Motor neuron (in vitro differentiated cells): ENCODE measurements at places on chromosomes 2 and 18.

- ATAC-seq = no peak
Measured at GRCh38 chr18:46163091-46163490, 58.9 kb downstream of the HAUS1 start.

DNA sequence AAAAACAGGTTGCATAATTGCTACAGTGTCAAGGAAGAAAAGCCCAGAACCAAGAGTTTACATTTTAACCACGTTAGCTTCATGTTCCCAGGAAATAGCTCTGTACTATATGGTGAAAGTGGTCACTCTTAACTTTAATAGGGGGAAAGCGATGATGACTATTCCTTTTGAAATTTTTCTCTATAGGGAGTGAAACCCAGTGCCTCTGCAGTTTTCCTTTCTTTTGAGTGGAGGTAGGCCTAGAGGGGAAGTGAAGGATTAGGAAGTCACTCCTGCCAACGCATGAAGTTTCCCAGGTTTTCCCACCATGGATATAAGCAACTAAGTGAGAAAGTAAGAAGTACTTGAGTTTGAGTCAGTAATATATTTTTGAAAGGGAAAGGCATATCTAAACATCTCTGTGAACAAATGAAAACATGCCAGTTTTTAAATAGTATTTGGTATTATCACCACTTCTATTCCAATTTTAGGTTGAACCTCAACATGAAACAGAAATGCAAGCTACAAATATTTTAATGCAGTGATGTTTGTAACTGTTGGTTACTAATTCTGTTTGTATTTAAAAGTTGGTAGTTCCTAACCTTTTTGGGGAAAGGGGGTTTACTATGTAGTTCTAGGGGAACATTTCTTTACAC lies 91.9 kb downstream of the VRK2 start:
- ATAC-seq = no peak

DNA sequence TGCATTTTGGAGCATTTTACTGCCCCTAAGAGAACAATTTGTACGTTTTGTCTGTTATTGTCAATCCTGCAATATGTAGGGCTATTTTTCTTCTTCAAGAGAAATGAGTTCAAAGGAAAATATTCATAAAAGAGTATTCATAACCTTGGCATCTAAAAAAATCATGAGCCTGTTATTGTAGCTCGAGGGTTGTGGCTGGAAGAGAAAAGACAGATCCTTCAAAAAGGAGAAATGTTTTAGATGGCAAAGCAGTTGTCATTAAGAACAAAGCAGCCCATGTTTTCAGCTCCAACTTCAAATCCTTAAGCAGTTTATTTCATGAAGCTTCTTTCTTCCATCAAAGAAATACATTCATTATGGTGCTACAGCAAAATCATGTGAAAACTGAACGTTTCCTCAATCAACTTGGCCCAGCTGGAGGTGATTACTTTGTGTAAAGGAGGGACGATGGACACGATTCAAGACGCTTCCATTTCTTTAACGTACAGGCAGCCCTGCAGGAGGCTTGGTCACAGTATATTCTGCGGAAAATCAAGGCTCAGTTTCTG lies 31.4 kb downstream of the QPCT start:
- no peak for ATAC-seq

DNA sequence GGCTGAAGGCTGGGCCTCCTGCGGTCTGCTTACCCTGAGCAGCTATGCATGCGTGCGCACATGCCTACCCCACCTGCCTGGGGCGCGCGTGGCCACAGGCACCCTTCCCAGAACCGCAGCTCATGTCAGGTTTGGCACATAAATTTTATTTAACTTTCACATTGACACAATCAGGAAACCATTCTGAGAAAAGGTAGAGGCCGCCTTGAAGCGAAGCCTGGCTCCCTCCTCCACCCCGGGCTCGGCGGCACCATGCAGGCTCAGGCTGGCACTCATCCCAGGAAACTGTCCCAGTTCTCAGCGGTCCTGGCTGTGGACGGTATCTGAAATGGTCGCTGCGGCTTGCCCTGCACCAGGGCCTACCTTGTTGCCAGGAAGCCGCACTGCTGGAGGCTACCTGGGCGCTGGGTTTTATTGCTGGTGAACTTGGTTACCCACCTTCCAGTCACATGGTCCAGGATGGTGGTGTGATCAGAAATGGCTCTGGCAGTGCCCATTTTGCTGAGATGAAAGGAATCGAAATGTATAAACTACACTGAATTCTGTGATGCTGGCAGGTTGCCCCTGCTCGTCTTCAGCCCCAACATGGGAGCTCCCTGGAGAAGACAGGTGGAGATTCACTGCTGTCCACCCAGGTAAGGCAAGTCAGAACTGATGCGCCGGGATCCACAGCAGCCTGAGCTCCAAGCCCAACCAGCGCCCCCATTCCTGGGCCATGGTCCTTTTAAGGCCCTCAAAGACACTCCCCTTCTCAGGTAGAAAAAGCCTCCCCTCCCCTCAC lies 25.5 kb downstream of the CHST10 start:
- ATAC-seq = no peak

DNA sequence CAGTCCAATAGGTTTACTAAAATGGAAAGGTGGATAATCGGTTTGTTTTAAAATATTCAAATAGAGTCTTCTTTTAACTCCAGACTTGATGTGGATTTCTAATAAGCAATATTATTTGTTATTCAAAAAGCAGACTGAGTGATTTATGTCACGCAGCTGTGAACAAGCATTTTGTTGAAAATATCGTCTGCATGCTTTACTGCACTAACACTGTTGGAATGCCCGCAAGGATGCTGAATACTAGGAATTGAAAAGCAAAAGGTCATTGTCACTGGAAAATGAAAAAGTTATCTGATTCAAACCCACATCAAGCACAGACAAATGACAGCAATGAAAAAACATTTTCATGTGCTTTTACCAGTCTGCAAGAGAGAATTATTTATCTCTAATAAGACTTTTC lies 31.1 kb downstream of the CHN1 start:
- no peak for ATAC-seq

DNA sequence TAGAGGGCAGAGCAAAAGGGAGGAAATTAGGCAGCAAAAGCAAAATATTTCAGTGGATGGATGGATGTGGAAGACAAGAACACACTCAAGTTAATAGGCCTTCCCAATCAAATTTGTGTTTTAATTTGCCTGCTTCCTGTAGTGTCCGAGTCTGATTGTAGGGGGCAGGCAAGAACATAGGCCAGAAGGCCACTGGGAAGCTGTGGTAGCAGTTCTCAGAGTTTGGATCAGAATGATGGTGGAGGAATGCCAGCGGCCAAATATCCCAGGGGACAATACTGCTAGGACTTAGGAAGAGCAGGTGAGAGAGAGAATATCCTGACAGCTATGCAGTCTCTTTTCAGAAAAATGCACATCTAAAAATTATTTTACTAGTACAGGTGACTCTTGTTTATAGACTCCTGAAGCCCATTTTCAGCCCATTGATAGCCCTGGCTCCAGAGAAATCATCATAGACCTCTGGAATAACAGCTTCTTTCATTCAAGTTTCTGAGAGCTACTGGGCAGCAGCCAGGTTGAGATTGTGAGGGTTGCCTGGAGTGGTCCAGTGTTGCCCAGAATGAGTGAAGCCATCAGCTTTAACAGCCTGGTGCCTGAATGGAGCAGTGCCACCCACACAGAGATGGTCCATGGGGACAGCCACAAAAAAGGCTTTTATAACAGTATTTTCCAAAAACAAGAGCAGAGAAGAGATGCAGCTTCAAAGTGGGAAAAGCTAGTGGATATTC lies 19.1 kb upstream of the SERPINE2 start:
- ATAC-seq = no peak

- no peak for ATAC-seq
Measured at GRCh38 chr2:240237609-240238174, 97.2 kb upstream of the OTOS start.

DNA sequence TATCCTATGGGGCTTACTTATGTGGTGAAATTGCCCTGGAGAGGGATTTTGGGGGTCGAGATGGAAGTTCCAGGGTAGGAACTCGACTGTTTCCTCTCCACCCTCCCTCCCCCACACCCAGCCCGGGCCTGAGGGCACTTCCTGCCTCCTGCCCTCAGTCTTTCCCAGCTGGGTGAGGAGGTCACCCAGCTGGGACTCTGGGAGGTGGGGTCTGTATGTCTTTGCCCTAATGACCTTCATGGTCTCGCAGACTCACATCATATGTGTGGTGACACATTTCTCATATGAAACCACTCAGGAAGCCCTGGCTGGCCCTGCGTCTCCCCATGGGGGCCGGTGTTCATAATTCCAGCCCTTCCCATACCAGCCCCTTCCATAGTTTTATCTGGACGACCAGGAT lies 12.4 kb downstream of the ATOH8 start:
- no peak for ATAC-seq

DNA sequence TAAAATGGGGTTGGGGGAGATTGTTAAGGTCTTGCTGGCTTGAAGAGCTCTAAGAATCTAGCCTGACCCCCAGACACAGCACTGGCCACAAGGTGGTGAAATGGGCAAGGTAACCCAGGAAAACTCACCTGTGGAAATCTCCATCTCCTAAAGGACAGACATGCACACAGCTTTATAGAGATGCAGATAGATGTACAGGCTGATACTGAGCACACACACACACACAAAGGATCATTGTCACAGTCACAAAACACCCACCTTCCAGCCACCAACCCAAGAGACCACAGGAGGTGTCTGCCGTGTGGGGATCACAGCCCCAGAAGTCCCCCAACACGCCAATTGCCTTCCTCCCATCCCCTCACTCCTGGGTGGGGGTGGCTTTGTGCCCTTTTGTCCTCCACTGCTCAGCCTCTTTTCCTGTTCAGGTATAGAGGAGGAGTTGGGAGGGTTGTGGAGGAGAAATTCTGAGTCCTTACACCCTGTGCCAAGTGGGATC lies 3.2 kb upstream of the CYP26B1 start:
- no peak for ATAC-seq

- ATAC-seq = no peak
Measured at GRCh38 chr2:223920109-223920508, 25.0 kb downstream of the WDFY1 start.

- no peak for ATAC-seq
Measured at GRCh38 chr2:43490252-43490786, 105.5 kb downstream of the THADA start.

GRCh38 chr2:234444242-234444730 lies 52.6 kb downstream of the ARL4C start:
- no peak for ATAC-seq

DNA sequence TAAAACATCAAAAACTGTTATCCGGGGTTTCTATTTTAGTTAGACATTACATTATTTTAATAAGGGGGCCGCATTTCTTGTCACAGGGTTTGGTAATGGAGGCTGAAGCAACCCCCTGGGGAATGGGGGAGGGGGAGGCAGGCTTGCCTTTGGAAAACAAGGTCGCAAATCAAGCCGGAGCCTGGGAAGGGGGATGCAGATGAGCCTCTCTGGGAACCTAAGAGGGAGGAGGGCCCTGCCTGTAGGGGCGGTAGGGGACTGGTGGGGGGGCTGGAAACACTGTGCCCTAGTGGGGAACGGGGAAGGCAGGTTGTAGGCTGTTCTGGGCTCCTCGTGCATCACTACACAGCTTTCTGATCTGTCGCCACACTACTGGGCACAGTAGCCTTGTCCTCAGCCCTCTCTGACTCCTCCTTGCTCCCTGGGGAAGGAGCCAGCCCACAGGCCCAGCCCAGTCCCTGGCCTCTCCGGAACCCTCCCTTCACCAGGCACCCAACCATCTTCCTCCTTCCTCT lies 170.2 kb upstream of the SMAD2 start:
- peak; percentile 70 for ATAC-seq

DNA sequence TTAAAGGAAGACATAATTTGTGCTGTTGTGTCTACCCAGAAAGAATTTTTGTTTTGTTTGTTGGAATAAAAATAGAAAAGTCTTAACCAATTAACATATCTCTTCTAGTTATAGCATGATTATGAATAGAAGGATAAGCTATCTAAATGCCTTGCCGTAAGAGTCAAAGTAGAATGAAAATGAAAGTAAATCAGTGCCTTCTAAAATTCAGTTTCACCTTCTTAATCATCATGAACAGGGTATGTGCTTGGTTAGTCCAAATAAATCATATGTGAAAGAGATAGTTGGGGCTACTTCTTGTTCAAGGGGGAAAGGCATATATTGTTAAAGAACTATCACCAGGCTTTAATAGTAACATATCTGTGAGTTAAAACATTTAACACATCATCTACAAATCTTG lies 91.5 kb downstream of the GULP1 start:
- no peak for ATAC-seq

- no peak for ATAC-seq
Measured at GRCh38 chr18:27948986-27949385, 227.9 kb downstream of the CDH2 start.

DNA sequence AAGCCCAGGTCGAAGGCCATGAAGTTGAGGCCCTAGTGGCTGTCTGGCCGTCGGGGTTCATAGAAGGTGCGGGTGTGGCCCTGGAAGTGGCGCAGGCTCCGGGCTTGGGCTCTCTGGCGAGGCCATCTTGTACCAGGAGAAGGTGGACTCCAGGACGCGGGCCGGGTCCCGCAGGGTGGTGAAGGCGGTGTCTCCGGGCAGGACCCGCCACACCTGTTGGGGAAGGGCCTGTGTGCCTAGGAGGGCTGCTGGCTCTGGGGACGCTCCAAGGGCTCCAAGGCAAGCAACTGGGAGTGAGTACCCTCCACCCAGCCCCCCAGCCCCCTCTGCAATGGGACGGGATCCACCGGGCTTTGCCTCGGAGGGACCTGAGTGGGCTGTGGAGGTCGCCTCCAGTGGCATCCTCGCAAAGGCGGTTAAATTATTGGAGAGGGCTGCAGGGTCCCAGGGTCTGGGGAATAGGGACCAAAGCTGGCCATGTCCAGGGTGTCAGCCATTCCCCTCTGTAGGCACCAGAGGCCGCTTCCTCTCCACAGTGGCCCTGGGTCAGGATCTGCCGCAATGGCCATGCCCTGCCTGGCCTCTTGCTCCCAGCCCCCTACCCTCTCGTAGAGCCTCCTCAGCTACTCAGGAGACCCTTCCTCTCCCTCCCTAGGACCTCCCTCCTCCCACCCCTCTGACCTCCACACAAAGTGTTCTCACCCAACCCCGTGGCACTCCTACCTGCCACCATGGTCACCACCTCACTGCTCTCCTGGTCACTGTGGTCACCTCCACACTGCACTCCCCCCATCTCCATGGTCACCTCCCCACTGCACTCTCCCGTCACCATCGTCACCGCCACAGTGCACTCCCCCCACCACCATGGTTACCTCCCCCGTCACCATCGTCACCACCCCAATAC lies 10.3 kb downstream of the AQP12A start:
- ATAC-seq = no peak
